ENCODE measurements at places on chromosomes 2 and 18. TPM values are rescaled to one million over a fixed set of nuclear protein-coding genes. Genes with fewer than 3 reads are reported as not detected.

EGR4 gene
- 0.52 TPM for total RNA-seq

- H3K27ac ChIP-seq = peak overlapping the region; percentile 99
- H3K4me1 ChIP-seq = peaks cover 55% of the 10 kb centered on the region
- no peaks in the 10 kb centered on the region for H3K27me3 ChIP-seq
- H3K36me3 ChIP-seq = no peaks in the 10 kb centered on the region
- DNase-seq = no peak
Measured at GRCh38 chr2:98759827-98760625, 29.1 kb upstream of the MGAT4A start.

DNA sequence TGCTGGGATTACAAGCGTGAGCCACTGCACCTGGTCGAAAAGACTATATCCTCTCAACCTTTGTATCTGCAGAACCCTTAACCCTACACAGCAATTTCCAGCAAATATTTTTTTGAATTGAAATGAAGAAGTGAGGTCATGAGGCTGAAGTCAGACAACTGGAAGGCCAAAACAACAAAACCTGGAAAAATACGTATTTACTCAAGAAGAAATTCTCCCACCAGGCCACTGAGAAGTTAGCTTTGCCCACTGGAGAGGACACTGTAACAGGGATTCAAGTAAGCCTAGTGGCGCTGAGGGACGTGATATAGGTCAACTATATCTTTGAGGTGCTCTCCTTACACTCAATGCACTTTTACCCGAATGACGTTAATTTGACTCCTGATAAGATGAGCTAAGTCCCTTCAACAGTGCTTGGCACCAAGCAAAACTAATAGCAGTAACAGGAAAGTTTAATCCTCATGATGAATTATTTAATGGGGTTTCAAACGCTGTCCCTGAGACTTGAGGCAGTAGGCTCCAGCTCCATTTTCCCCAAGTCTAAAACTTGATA, 1.9 kb downstream of the HDLBP start:
- DNase-seq = no peak
- H3K27ac ChIP-seq = peak overlapping the region; percentile 99
- peaks cover 2% of the 10 kb centered on the region for H3K36me3 ChIP-seq
- H3K27me3 ChIP-seq = no peaks in the 10 kb centered on the region
- peaks cover 58% of the 10 kb centered on the region for H3K4me1 ChIP-seq

DNA sequence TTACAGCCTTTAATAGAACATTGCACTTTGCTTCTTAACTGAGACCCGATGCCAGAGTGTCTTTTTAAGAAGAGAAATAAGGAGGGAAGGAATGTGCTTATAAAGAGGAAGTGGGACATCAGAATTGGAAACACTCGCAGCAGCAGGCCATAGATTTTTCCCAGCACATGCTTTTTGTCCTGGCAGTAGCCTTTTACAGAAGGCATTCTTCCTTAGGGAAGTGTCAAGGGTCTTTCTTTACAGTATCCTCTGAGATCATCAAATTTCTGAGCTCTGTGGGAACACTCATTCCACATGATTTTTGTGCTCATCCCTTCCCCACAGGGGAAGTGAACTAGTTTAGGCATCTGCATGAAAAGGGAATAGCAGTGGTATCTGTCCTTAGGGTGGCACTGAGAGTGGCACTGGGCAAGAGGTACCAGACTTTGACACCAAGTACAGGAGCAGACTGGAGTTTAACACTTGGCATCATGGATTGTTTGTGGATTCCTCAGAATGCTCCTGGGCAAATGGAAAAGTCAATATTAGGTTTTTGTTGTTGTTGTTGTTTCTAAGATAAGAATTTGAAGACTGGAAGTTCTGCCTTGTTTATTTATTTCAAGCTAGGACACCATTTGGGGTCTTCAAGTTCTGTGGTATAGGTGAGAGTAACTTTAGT, 4.1 kb downstream of the MYO1B start:
- H3K4me3 ChIP-seq = no peak overlapping the region
- no peak overlapping the region for H3K27ac ChIP-seq
- H3K4me1 ChIP-seq = peaks cover 8% of the 10 kb centered on the region
- H3K36me3 ChIP-seq = no peaks in the 10 kb centered on the region

DNA sequence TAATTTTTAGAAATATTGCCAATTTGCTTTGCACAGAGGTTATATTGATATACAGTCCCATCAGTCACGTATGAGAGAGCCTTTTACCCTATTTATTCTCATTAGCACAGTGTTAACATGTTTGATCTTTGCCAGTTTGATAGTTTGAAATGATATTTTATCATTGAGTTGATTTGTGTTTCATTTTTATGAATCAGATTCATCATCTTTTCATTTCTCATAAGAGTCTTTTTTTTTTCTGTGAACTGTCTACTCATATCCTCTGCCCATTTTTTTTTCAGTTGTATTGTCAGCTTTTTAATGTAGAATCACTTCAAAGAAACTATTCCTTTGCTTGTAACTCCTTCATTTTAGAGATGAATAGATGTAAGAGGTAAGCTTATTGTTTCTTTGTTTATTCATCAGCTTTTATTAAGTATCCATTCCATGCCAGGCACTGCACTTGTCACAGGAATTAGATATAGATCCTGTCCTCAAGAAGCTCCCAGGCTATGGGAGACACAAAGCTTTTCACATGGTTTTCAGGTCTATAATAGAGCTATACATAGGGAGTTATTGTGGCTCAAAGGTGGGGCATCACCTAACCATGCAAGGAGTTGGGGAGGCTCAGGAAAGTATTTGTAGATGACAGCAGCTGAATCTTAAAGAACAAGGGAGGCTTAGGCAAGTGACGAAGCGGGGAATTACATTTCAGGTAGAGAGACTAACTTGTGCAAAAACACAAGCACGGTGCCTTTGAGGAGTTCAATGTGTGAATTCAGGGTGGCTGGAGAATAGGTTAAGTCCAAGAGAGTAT, 42.1 kb downstream of the CD28 start:
- peak overlapping the region; percentile 10 for H3K4me3 ChIP-seq
- no peak for DNase-seq
- H3K4me1 ChIP-seq = peaks cover 39% of the 10 kb centered on the region
- H3K27me3 ChIP-seq = no peaks in the 10 kb centered on the region

DNA sequence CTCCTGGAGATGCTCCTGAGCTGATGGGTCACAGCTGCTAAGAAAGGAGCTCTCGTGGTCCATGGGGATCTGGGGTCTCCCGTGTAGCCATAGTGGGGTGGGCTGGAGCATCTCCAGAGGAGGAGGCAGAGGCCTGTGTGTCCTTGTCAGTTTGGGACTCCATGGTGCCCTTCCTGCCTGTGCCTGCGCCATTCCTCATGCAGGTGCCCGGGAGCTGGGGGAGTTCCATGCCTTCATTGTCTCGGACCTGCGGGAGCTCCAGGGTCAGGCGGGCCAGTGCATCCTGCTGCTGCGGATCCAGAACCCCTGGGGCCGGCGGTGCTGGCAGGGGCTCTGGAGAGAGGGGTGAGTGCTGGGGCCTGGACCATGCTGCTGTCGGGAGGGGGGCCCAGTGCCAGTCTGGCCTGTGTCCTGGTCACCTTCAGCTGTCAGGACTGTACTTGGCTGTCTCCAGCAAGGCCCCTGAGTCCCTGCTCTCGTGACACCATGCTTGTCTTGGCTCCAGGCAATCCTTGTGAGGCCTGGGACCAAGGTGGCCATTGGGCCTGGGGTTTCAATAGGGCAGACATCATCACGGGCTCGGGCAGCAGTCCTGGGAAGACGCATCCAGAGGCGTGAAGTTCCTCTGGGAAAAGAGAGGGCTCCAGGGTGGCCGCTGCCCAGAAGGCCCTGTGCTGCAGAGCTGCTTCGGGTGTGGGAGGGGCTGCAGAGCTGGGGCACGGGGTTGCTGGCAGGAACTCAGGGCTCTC, 7.3 kb downstream of the CAPN10 start:
- H3K27me3 ChIP-seq = no peaks in the 10 kb centered on the region
- no peak for DNase-seq
- peaks cover 5% of the 10 kb centered on the region for H3K36me3 ChIP-seq

- H3K4me3 ChIP-seq = peak overlapping the region; percentile 85
- no peaks in the 10 kb centered on the region for H3K27me3 ChIP-seq
- peak overlapping the region; percentile 91 for H3K27ac ChIP-seq
- peaks cover 24% of the 10 kb centered on the region for H3K4me1 ChIP-seq
Measured at GRCh38 chr2:95063086-95063958, 37.8 kb downstream of the MAL start.

NEMP2 gene
- 15.1 TPM for total RNA-seq

DNA sequence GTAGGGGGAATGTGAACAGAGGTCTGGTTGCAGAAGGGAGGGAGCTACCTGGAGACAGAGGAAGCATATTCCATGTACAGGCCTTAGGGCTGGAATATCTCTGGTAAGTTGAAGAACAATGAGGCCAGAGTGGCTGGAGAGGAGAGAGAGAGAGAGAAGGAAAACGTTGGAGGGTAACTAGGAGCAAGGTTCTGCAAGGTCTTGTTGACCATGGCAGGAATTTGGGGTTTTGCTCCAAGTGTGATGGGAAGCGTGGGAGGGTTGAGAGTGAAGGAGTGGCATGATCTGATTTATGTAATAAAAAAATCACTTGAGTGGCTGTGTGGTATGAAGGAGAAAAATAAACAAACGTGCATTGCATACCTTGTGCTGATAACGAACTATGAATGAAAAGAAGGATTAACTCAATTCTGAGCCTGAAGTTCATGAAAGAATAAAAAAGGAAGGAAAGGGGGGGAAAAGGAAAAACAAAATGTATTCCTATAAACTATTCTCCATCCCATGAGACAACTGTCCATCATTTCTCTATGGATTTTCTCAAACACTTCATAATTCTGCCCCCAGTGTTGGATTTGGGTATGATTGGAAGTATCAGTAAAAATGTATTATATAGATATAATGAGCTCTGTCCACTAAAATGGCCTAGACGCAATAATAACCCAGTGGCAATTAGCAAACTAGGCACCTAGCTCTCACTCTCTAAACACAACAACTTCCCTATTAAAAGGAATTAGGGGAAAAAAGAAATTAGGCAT, 59.7 kb upstream of the PMAIP1 start:
- no peaks in the 10 kb centered on the region for H3K36me3 ChIP-seq
- H3K27me3 ChIP-seq = peaks cover 34% of the 10 kb centered on the region
- H3K4me3 ChIP-seq = no peak overlapping the region
